ENCODE measurements at places on chromosomes 5 and 9.

DNA sequence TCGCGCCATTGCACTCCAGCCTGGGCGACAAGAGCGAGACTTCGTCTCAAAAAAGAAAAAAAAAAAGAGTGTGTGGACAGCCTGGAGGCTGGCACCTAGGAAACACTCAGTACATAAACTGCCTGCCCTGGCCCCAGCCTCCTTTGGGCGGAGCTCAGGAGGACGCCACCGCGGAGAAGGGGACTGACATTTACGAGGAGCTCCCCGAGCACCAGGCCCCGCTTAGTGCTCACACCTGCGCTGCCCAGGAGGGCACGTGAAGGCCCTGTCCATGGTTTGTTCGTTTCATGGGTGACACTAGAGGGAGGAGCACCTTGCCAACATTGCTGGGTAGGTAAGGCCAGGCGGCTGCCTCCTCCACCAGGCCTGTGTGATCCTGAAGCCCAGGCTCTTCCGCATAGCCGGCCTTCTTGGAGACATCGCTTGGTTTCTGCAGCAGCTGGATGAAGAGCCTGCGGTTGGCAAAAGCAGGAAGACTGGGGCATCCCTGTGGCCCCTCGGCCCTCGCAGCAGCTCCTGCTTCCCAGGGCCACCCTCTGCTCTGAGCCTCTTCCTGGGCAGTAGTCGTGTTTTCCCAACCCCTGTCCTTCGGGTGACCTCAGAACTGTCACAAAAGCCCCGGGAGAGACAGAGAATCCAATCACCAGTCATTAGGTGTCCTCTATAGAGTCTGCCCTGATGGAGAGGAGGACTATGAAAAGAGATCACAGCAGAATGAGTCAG is 26.2 kb upstream of the LAMC3 start:
- DNase-seq, result no peak

- DNase-seq, result no peak
These were observed 66.0 kb downstream of the MYO10 start for GRCh38 chr5:16869821-16870796.

GRCh38 chr5:135027266-135027696 is 6.7 kb downstream of the PITX1 start:
- DNase-seq, result no peak

DNA sequence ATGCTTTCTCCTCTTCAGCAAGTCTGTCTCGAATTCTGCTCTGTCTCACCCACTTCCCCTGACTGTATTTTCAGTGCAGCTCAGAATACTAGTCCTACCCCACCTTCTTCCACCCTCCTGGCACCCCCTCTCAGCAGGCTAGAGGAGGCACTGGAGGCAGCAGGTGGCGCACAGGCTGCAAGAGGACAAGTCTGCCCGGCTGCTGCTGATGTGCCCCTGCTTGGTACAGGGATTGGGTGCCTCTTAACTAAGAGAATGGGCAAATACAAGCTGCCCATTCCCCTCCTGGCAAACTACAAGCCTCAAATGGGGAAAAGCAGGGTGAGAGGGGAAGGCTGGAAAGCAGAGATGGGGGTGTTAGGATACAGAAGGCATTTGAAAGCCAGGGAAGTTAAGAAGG is 5.1 kb downstream of the TLN1 start:
- no peak for DNase-seq

DNA sequence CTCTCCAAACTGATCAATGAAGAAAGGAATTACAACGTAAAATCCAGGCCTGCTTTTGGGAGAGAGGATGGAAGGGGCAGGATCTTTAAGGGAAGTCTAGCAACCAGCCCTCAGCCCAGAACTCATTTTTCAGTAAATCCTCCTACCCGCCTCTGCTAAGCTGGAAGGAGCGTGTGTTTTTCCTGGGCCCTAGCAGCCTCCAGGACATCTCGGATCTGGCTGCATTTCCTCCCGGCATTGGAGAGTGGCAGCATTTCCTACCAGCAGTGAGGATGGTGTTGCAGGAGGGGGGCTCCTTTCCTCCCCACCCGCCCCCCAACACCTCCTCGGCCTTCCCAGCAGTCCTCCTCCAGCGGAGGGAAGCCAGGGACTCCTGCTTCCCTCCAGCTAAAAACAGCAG is 54.5 kb downstream of the DCP2 start:
- no peak for DNase-seq

- no peak for DNase-seq
These were observed 165.6 kb downstream of the YTHDC2 start for GRCh38 chr5:113678924-113679575.

DNA sequence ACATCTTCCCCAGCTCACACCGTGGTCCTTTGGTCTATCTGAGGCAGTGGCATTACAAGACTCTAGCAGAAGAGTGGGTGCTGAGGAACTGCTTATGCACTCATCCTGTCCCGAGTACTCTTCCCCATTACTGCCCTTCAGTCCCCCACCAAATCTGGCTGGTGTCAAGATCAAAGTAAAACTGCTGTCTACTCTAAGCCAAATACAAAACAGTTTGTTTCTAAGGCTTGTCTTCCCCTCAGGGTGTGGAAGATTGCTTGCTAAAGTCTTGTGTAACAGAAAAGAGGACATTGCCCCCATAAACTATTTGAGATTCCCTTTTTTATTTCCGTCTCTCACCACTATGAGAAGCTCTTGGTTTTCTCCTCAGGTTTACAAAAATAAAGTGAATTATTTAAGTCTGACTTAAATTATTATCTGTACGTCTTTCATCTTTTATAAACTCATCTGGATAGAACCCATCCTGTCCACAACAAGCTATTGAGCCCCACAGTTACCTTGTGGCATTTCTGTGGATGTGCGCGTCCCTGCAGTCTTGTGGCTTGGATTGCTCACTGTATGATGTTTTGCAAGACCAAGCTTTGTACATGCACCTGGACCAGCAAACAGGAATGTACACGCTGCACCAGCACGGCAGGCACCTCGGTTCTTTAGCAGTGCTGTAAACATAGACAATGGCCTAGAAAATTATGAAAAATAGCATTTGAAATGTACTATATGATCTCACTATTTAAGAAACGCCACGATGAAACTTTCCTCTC is 61.0 kb downstream of the CYSTM1 start:
- DNase-seq, result no peak

DNA sequence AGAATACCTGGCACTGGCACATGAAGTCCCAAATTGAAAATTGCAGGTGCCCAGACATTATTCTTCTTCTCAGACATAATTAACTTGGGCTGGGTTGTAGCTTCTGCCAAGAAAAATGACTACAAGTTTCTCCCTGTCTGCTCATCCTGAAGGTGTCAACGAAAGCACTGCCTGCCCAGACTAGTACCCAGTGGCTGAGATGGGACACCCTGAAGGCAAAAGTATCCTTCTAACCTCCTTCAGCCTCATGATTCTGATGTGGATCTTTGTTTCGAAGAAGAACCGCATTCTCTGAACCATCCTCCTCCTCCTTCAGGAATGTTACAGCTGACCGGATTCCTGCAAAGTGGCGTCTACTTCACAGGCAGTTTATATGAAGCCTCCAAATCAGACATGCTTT is 161.1 kb upstream of the FST start:
- DNase-seq, result no peak

DNA sequence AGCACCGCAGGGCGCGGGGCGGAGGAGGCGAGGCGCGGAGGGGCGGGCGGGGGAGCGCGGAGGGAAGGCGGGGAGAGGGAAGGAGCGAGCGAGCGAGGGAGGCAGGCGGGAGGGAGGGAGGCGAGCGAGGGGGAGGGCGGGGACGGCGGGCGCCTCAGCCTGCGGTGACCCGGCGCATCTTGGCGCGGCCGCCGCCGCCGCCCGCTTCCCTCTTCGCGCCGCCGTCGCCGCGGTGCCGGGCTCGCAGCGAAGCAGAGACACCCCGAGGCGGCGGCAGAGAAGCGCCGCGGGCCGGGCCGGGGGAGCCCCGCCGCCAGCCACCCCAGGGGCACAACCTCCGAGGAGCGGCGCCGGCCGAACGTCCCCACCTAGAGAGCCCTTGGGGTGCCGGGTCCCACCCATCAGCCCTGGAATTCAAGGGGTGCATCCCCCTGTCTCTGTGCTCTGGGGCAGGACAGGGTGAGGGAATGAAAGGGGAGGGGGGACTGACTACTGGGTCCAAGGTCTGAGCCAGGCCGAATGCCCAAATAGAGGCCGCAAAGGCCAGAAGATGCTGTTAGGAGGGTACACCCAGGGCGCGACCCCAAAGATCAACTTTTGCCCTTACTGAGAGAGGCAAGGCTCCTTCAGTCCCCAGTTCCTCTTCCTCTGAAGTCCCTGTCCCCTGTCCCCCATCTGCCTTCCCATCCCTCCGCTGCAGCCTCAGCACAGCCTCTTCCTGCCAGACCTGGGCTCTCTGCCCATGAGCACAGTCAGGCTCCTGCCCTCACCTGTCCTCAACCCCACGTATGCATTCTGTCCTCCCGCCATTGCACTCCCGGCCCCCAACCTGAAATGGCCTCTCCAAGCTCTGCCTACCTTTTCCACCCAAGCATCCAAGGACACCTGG is at the start of gene ADAMTS2:
Gene ADAMTS2, minus strand, starts transcription at position 29 of the 889 bp plus-strand sequence. CDS start 133 bp downstream, outside the sequence.
- DNase-seq, result no peak

DNA sequence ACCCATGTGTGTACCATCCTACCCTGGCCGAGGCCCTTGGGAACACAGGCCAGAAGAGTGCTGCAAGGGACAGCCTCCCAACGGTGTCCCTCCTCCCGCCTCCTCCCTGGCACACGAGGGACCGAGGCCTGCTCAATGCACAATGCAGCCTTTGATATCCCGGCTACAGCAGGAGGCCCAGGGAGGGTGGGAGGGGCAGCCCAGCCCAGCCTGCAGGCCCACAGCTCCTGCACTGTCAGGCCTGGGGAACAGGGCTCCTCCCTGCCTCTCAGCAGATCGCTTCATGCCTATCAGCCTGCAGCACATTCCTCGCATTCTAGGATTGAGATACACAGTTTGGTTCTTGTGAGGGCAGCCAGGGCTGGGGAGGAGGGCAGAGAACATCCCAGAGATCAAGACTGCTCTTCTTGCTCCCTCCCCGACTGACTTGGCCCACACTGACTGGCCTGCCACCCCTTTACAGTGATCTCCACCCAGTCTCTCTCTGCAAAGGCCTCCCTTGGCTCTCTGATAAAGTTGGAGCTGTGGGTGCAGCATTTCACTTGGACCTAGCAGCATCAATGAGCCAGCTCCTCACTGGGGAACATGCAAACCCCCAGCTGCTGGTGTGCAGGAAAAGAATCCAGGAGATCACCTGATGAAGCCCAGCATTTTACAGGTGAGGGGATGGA is at the start of gene SH3TC2:
Gene SH3TC2, minus strand, starts transcription at position 46 of the 671 bp plus-strand sequence. Its CDS starts 40 bp downstream, at position 6.
- no peak for DNase-seq

Measured in stimulated activated CD8-positive, alpha-beta memory T cell treated with anti-CD3 and anti-CD28 coated beads, Interleukin-15, amount 100 ng/mL, for 24 hours (primary cell).